ENCODE measurements at places on chromosomes 3 and 15.

- ATAC-seq: no peak
These were observed 150.3 kb downstream of the SLC9A9 start for GRCh38 chr3:143697975-143698374.

GRCh38 chr3:196640297-196641018 lies 964 bp downstream of the NRROS start:
- ATAC-seq: no peak

DNA sequence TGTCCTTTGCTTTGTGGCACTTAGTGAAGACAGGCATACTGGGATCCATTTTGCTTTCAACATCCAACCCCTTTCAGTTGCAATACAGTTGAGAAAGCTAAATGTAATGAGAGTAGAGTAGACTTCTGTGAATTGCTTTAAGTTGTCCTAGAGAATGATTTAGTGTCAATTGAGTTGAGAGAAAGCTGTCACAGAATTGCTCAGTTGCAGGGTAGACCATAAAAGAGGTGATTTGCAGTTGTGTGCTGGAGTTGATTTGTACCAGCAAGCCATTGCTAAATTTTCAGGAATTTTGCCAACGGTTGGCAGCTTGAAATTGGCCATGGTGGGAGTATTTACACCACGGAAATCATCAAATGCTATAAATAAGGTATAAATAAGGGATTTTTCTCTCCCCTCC lies 2.2 kb downstream of the ABHD5 start:
- ATAC-seq: no peak

GRCh38 chr3:27114684-27115083 lies 254.5 kb downstream of the NEK10 start:
- no peak for ATAC-seq

DNA sequence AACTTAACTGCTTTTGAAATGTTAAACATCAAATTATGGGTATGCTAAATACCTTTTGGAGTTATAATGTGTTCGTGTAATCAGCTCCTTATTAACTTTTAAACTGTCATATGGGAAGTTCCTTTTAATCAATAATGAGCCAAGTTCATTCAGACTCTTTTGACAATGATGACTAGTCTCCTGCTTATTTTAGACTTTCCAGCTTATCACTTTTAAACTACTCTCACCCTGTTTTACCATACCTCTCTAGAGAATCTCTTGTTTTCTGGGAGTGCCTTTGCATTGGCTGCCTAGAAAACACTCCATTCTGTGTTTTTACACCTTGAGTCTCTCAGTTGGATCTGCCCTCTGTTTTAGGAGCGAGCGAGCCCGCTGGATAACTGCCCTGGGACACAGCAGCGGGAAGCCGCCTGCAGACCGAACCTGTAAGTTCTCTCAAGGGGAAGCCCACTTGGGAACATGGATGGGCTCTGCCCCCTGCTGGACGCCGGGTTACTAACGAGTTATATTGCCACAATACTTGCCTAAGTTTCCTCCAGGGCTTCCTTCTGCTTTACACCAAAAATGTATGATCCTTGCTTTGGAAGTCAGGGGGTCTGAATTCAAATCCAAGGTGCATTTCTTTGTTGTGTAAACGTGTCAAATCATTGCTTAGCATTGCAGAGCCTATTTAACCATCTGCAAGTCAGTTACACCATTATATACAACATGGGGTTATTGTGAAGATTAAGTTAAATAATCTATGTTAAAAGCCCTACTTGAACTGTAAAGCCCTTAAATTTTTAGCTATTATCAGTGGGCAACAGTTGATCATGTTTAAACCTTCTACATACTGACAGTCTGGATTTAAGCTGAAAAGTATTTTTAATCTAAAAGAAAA lies 71.3 kb downstream of the DHX36 start:
- no peak for ATAC-seq

DNA sequence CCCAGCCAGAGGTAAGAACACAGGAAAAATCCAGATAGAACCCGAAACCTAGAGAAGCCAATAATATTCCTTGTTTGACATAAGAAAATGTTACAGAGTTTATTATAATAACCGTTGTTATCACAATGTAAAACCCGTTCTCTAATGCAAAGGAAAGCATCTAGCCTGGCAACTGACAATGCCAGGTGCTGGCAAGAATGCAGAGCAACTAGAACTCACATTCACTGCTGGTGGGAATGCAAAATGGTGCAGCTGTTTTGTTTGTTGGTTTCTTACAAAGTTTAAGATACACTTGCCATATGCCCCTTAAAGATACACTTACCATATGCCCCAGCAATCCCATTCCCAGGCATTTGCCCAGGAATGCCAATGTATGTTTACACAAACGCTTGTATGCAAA lies 23.4 kb downstream of the VPS39 start:
- no peak for ATAC-seq

GRCh38 chr3:58567251-58567515 lies 10.0 kb downstream of the FAM107A start:
- no peak for ATAC-seq

GRCh38 chr3:189629803-189630455 lies 1.3 kb upstream of the TP63 start:
- ATAC-seq: no peak

GRCh38 chr3:130997289-130997688 lies 29.3 kb downstream of the ASTE1 start:
- no peak for ATAC-seq

DNA sequence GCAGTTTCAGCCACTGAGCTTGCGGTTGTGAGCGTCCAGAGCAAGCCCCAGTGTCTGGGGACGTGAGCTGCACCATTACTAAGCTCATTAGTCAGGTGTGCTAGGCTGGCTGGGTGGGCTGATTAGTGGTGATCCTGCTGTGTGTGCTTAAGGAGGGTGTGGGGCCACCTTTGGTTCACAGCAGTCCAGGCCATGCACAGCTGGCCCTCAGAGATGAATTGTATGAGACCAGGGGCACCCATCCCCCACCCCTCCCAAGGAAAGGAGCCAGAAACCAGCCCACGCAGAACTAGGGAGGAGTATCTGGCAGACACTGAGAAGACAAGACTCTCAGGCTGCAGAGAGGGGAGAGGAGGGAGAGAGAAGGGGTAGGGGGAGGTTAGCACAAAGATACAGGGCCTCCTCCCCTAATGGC lies 3.8 kb downstream of the TYRO3 start:
- no peak for ATAC-seq

GRCh38 chr3:196661400-196661799 lies 21.9 kb downstream of the NRROS start:
- ATAC-seq: no peak

DNA sequence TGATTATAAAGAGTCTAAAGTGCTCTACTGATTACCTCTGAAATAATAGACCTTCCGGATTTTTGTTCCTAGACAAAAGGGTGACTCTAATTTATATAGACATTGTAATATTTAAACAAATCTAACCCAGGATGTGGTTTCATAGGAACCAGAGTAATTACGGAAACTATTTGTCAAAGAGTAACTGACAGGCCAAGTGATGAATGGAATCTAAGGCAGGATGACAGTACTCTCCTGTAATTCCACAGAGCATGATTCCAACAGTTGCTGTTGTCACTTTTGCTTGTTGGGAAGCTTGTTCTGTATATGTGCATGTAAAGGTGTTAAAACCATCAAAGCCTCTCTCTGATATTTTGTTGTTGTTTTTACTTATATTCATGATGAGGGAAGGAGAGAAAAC lies 1141.0 kb downstream of the IGSF11 start:
- ATAC-seq: no peak

Data from stimulated activated memory B cell treated with anti-CD40 and anti-IgM and Interleukin-4, amounts not matched to agents 10 μg/mL and 1 μg/mL and 100 μg/mL, for 72 hours (primary cell).